CD4-positive, alpha-beta T cell treated with Interleukin-4 for 1 hour (primary cell): ENCODE measurements at places on chromosomes 7 and 10.

DNA sequence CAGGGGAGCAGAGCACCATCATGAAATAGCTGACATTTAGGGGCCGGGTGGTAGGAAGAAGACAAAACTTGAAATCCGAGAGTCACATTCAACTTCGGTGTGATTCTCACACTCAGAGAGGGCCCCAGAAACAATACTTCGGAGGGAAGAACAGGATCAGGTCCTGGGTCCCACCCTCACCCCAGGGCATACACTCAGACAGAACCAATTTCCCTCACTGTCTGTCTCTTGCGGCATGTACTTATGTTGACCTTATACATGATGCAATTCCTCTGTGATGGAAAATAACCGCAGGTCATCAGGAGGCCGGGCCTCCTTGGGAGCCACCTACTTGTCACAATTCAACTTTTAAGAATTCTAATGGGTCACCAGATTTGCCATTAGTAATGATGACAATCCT, 26.3 kb upstream of the HMX3 start:
- DNase-seq, result no peak

DNA sequence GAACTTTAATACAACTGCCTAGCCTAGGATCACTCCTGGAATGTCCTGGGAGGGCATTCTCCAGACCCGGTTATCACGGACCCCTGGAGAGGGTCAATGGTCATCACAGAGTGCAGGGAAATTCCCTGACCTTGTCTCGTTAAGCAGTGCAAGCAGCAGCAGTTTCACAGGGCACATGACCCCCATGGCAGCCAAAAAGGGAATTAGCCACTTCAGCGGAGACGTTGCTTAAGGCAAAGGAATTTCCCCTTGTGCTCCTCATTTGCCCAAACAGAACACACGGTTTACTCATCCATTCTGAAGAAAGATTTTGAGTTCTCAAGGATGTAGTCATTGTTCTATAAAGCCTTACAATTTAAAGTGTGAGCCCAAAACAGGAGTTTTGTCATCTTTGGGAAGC, 260.3 kb downstream of the SNX13 start:
- DNase-seq, result peak; percentile 57

DNA sequence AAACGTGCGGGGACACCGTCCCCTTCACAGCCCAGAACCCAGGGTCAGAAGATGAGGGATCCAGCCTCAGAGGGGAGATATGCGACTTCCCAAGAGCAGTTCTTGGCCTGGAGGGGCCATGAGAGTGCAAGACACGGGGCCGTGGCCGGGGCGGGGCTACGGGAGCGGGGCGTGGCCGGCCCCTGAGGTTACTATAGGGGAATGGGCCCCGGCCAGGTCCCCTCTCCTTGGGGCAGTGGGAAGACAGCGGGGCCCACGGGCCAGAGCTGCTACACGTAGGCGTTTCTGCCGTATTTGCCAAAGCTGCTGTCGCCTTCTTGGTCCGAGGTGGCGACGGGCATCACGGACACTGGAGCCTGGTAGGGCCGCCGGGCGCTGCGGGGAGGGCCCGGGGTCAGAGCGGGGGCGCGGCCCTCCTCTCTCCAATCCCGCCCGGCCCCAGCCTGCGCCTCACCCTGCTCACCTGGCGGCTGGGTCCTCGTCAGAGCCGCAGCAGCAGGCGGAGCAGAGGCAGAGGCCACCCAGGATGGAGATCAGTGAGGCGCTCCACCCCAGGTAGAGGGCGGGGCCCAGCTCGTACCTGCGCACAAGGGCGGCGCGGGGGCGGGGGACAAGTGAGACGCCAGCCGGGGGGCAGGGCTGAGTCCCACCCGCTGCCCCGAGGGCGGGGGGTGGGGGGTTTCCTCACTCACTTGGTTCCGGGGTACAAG, 5.3 kb downstream of the CLDN15 start:
- DNase-seq, result no peak

DNA sequence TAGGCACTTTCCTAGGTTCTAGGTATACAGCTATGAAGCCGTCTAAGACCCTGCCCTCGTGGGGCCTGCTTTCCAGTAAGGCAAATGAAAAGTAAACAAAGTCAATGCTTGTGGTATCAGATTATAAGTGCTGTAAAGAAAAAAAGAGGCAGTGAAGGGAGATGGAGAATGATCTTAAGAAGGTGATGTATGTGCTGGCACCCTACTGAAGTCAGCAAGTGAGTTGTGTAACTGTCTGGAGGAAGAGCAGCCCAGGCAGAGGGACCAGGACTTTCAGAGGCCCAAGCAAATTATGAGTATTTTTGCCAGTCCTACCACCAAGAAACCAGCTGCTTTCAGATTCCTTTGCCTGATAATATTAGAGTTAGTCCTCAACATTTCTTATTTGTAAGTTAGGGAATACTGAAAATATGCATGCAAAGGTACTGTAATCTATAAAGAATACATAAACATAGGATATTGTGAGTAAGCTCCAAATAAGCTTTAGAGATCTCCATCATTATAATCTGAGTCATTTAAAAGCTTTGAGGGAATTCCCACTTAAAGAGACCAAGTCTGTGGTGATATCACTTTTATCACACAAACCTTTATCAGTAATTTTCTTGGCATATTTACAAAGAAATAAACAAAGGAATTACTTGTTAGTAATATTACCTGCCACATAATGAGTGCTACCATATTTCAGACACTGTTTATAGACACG, 329.2 kb upstream of the LRGUK start:
- no peak for DNase-seq

GRCh38 chr10:76432016-76433012, 1000.9 kb downstream of the LRMDA start:
- DNase-seq, result no peak

GRCh38 chr10:112949875-112950507, at the start of gene TCF7L2:
Gene TCF7L2 (plus strand): TSS chr10:112950247. CDS start chr10:112950757, 510 bp downstream.
- DNase-seq, result peak; percentile 79

DNA sequence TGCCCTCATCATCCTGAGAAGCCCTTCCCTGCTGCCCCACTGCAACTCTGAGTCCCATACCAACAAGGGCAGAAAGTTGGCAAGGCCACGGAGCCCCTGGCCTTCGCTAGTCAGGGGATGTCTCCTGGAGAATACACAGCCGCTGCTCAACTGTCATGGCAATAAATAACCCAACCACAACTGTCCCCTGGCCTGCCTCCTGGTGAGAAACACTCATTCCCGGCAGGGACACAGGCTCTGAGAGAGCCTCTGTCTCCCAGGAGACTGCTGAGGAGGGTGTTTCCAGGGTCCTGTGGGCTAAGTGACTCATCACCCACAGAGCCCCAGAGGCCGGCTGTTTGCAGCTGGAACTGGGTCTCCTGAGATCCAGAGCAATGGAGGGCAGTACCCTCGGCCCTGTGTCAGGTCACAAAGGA, 354.1 kb downstream of the TNS3 start:
- no peak for DNase-seq

DNA sequence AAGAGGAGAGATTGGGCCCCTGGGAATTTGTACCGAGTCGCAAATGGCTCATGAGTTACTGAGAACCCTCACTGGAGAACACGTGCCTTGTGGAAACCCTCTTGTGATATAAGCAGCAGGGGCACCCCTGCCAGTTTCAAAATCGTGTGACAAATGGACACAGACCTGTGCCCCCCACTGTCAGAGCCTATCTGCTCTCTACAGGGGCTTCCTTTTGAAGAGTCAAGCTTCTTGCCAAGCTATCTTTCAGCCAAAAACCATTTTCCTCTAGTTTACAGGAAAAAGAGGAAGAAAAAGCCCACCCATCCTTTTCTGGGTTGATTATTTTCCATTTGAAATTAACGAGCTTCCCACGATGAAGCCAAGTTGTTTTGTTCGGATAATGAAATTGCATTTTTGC, 64.1 kb upstream of the MPP7 start:
- no peak for DNase-seq

DNA sequence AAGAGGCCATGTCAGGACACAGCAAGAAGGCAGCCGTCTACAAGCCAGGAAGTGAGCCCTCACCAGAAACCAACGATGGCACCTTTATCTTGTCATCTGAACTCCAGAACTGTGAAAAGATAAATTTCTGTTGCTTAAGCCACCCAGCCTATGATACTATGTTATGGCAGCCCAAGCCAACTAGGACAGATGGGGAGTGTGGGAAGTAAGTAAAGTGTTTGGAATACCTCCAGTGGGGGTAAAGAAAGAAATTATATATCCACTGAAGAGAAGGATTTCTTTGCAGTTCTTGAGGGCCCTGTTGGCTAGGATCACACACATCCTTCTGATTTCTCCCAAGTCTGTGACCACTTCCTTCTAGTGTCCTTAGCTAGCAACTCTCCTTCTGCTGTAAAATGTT, 384.4 kb downstream of the TNS3 start:
- DNase-seq, result no peak

GRCh38 chr10:131700032-131700431, 200.8 kb upstream of the PPP2R2D start:
- DNase-seq, result no peak
